ENCODE measurements at places on chromosomes 6 and 20.
A peak's percentile ranks its signal among the peaks of the same experiment; 100 is the strongest.

GRCh38 chr20:57811374-57812020, 101.7 kb upstream of the PMEPA1 start:
- no peak for DNase-seq

- no peak for DNase-seq
Observed at GRCh38 chr6:37088897-37089296, 81.1 kb upstream of the PIM1 start.

DNA sequence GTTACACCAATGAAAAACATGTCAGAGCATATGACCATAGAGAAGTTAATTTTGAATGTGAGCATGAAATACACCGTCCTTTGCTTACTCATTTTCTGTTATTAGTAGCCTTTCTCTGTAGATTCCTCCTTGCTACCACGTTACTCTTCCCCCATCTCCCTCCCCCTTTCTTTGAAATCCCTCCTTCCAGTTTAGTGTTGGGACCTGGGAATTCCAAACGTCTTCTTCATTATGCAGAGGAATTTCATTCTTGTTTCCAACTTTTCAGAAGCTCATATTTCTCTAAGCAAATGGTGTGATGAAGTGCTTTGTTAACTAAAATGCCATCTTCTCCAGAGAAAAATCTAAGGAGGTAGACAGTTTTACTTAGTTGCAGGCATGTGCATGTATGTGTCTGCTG, 122.4 kb downstream of the MCHR2 start:
- DNase-seq = no peak

GRCh38 chr6:3610206-3610605, 141.3 kb downstream of the PXDC1 start:
- peak; percentile 85 for DNase-seq

GRCh38 chr6:121652223-121652622, 216.8 kb downstream of the GJA1 start:
- no peak for DNase-seq

DNA sequence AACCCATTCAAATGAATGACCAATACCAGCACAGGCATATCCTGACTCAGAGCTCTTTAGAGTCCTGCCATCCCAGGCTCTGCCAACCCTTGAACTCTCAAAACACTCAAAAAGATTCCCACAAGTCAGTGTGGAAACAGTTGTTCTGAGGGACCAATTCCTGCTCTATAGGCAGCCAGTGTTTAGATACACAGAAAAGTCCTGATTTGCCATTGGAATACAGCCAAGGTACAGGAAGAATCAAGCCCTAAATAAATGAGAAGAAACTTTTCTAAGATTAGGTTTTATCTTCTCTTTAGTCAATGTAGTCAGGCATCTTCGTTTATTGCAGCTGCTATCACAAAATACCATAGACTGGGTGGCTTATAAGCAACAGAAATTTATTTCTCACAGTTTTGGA, 626.8 kb upstream of the ARID1B start:
- no peak for DNase-seq

- DNase-seq = no peak
Observed at GRCh38 chr20:63686492-63687321, 9.7 kb upstream of the TNFRSF6B start.

DNA sequence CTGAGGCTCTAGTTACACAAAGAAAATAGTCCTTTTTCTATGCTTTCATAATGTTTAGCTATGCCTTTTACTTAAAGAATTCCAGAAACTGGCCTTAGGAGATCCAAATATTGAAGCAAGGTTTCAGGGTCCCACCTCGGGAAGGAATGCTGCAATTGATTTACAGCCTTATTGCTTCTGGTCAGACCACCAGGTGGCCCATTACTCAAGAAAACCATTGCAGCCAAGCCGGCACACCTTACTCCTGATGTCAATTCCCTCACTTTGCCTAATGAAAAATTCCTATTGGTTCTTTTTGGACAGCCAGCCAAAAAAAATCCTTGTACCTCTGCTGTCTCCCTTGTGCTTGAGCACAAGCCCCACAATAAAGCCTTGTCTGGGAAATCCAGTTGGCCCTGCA, 173.9 kb downstream of the LMBRD1 start:
- no peak for DNase-seq

- no peak for DNase-seq
Observed at GRCh38 chr6:40681622-40682021, 94.5 kb upstream of the LRFN2 start.

- DNase-seq = no peak
Observed at GRCh38 chr6:79330704-79331103, 96.2 kb upstream of the HMGN3 start.

- peak; percentile 99 for DNase-seq
Observed at GRCh38 chr20:6590891-6591637, 176.4 kb upstream of the BMP2 start.

DNA sequence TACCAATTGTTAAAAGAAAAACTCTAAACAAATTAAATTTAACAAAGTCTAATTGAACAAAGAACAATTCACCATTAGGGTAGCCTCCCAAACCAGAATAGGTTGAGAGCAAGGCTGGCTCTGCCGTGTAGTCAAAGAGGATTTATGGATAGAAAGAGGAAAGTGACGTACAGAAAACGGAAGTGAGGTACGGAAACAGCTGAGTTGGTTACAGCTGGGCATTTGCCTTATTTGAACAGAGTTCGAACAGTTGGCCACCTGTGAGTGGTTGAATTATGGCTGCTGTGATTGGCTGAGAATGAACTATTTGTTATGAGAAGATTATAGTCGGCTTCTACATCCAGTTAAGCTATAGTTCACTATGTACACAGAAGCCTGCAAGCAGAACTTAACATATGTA, 18.5 kb upstream of the ISM1 start:
- DNase-seq = no peak

DNA sequence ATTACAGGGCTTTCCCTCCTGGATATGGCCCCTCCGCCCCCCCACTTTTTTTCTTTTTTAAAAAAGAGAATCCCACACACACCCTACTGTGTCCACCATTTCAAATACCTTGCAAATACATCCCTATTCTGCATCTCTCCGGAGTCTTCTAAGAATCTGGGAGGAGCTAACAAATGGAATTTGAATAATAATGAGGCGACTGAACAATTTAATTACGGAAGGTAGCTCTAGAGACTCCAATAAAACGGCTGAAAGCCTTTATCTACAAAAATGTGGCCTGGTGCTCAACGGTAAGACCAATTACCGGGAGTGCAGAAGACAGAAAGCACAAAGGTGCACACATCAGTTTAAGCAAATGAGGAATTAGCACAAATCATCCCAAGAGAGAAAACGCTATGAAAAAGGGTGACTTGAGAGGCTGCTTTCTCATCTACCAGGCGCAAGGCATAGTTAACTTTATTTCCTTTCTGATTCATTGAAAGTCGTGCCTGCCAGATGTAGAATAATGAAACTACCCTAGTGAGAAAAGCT, 1.8 kb downstream of the RRAGD start:
- DNase-seq = no peak

GRCh38 chr20:38842558-38842981, 37.1 kb downstream of the PPP1R16B start:
- DNase-seq = no peak

GRCh38 chr6:130431346-130431852, 65.6 kb downstream of the TMEM200A start:
- DNase-seq = no peak

- DNase-seq = no peak
Observed at GRCh38 chr20:40602381-40602780, 86.7 kb downstream of the MAFB start.

DNA sequence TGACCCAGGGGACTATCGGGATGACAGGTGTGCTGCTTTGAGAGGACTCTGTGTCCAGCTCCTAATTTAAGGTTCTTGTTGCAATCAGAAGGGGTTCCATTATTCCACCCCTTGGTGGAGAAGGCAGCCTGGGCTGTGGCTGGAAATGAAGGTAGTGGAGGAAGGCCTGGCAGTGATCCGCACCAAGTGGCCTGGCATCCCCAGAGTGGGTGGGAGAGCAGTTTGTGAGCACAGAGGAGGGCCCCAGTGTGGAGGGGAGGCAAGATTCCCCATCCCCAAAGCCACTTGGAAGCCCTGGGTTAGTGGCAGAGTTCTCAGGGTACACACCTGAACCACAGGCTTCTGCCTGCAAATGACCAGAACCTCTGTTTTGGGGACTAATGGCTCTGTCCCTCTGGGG, 2.3 kb downstream of the TGM3 start:
- no peak for DNase-seq

GRCh38 chr6:24931718-24932691, 3.8 kb downstream of the RIPOR2 start:
- DNase-seq = no peak

GRCh38 chr20:753136-753535, 15.2 kb downstream of the SLC52A3 start:
- DNase-seq = no peak

GRCh38 chr20:2656471-2657117, 4.2 kb downstream of the NOP56 start:
- no peak for DNase-seq

DNA sequence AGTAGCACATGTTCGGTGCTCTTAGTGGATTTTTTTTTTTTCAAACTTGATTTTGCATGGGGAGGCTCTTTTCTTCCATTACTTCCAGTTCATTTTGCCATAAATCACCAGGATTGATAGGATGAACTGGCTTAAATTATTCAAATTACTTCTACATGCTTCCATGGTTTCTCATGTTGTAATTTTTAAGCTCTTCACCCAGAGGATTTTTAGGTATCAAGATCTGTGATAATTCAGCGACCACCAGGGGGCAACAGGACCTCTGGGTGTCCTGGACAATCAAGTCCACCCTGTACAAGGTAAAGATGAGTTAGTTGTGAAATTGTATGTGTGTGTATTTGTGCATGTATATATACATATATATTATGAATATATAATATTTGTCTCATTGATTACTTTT, 4.2 kb upstream of the EPHA7 start:
- DNase-seq = no peak

DNA sequence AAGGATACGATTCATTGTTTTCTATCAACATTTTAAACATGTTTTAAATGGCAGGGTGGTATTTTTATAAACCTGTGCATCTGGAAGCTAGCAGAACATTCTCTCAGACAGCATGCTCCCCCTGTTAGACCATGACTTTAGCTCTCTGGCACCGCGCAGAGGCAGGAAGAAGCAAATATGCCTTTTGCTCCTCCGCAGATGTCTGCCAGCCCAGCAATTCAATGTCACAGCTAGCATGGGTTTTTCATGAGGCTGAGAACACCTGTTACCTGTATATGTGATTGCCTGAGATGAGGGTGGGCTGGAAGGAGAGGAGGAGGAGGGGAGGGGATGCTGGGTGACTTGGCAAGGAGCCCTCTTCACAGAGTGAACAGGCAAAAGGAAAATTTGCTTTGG, 6.7 kb downstream of the MTCH1 start:
- no peak for DNase-seq

DNA sequence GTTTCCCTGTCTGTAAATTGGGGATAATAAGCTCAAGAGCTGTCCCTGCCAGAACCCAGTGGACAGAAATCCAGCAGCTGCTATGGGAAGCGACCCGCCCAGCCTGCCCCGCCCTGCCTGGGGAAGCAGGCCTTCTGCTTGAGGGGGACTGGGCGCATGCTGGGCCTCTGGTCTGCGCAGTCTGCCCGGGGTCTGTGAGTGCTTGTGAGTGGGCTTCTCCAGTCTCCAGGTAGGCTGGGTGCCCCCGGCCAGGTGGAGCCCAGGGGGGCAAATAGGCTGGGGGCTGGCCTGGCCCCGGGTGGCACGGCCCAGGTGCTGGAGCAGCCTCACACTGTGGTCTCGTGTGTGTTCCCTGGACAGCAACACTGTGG, 648 bp upstream of the RBBP8NL start:
- no peak for DNase-seq
